Bronchial epithelial cell (primary cell): ENCODE measurements at places on chromosomes 1 and 21. TPM values are rescaled to one million over a fixed set of nuclear protein-coding genes. Genes with fewer than 3 reads are reported as not detected.
A peak's percentile ranks its signal among the peaks of the same experiment; 100 is the strongest.

The FRRS1 gene
- 23.4 and 28.3 TPM in 2 replicates for total RNA-seq

The C1orf210 gene
- total RNA-seq: 3.4 and 11.4 TPM in 2 replicates

The SLC1A7 gene
- not detected in 2 replicates for total RNA-seq

The CELA3A gene
- total RNA-seq: not detected in 2 replicates

The S100A1 gene
- total RNA-seq: not detected in 2 replicates

The NUDT4B gene
- total RNA-seq: 2.6 and 13.6 TPM in 2 replicates

The RHOC gene
- total RNA-seq: 420 and 469 TPM in 2 replicates

GRCh38 chr1:26693599-26694572 lies 1.9 kb upstream of the ARID1A start:
- no peak for DNase-seq

GRCh38 chr21:14046401-14046800 lies 164.4 kb downstream of the LIPI start:
- DNase-seq: no peak

GRCh38 chr1:183689762-183690204 lies 36.7 kb upstream of the APOBEC4 start:
- peak; percentile 17 for DNase-seq

GRCh38 chr1:41995441-41996130 lies 76.9 kb upstream of the HIVEP3 start:
- no peak for DNase-seq

DNA sequence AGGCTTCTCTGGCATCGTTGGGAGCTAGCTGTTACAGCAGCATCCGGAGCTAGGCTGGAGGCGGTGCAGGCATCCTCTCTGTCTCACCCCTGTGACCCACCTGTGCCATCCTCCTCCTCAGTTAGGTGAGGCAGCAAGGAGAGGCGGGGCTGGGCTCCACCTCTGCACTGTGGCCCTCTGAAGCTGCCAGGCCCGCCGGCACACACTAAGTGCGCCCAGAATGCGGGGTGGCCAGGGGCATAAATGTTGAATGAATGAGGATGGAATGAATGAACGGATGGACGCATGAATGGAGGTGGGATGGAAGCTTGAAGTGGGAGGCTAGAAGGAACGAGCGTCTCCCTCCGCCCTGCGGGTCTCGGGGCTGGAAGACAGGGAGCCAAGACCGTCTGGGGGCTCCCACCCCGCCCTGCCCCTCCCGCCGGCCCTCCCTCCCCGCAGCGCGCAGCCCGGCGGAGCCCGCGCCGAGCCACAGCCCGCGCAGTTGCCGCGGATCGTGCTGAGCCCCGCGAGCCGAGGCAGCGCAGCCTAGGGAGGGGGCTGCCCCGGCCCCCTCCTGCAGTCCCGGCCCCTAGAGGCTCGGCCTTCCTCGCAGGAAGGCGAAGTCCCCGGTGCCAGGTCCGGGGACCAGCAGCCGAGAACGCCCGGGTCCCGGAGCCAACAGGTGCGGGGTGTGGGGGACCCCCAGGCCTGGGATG lies at the start of gene HCRTR1:
Gene HCRTR1, plus strand, starts transcription at position 472 of the 698 bp plus-strand sequence. CDS start 1,504 bp downstream, outside the sequence.
- DNase-seq: no peak

GRCh38 chr1:56686169-56686568 lies 41.1 kb downstream of the PRKAA2 start:
- DNase-seq: peak; percentile 41

- DNase-seq: no peak
Observed at GRCh38 chr1:18204575-18204974, 97.0 kb downstream of the IGSF21 start.

- peak; percentile 76 for DNase-seq
Observed at GRCh38 chr1:159892944-159893343, 7.0 kb downstream of the CFAP45 start.

GRCh38 chr1:179089827-179090482 lies 8.1 kb downstream of the TOR3A start:
- DNase-seq: no peak

DNA sequence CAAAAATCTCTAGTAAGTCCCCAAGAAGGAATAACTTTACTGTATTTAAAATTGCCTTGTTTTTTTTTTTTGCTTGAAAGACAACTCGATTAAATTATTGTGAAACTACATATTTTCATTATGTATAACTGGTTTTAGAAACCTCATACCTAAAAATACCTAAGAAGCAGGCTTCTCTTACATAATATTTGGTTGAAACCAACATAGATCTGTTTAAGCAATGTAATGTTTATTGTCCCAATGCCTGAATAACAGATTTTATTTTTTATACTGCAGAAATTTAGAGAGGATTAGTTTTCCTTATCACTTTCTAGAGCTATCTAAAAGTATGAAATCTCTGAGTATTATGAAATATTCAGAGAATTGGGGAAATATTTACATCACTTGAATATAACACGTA lies 78.5 kb upstream of the CHRM3 start:
- DNase-seq: no peak

DNA sequence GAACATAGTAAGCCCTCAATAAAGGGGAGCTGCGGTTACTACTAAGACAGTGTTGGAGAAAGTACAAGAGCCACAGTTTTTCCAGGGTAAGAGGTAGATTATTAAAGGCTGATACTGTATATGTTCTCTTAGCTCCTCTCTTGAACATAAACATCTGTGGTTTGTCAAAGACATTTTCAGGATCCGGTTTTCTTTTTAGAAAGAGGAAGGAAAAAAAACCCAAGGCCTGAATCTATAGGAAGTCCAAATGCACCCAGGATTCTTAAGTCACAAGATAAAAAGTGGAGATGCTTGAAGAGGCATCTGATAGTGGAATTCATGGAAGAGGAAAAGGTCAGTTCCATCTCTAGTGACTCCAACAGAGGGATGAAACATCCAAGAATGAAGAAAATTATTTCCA lies 24.6 kb upstream of the SLC45A3 start:
- no peak for DNase-seq

DNA sequence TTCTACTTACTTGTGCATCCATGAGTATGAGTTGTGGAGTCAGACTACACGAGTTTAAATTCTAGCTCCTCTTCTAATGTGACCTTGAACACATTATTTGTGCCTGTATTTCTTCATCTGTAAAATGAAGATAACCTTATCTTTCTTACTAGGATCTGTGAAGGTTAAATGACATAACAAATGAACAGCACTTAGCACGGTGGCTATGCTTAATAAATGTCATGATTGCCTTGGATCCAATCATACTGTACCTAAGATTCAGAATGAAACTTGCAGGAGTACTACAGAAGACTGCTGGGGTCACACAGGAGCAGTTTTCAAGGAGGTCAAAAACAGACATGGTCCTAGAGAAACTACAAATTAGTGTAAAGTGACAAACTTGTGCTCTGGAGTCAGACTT lies 22.2 kb upstream of the ALG14 start:
- no peak for DNase-seq

GRCh38 chr1:153963850-153964331 lies 554 bp upstream of the SLC39A1 start:
- peak; percentile 74 for DNase-seq

DNA sequence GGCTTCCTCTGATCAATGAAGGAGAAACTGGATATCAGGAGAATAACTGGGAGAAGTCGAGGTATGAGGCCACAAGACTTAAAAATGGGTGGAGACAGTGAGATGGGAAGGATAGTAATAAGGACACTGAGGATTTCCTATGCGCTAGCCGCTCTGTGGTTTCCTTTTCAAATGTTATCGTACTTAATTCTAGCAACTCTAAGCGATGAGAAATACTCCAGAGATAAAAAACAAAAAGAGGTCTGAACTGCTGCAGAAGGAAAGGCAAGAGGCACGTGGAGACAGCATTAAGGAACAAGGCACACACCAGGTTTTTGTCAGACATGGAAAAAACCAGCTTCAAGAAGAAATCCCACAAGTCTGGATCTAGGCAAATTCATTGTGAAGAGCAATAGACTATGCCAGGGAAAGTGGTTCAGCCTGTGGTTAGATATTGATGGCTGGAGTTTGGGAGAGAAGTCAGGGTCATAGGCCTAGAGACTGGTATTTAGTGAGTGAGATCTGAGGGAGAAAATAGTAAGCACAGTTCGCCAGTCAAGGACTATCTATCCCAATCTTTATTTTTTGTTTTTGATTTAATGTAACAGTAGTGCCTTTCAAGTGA lies 5.3 kb downstream of the CLCA2 start:
- DNase-seq: peak; percentile 4

DNA sequence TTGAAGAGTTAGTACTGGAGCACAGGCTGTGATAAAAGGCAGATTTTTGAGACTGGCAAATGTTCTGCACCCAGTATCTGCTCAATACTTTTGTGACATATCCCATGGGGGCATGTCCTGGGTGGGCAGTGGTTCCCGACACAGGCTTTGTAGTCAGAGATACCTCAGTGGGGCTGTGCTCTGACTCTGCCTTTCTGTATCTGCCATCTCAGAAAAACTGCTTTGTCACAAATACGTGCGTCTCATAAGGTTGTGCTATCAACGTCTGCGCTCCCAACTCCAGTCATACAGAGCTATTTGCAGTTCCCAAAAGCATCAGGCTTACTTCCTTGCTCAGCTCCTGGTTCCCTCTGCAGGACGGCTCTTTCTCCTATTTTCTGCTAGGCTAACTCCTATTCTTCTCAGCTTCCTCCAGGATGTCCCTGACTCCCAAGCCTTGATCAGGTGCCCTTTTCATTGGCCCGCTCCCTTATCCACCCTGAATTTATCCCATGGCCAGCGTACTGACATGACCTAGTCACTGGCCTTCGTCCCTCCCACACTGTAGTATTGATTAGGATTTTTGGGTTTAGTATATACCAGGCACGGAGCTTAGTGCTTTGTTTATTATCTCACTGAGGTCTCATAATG lies 12.1 kb upstream of the RAB29 start:
- no peak for DNase-seq

DNA sequence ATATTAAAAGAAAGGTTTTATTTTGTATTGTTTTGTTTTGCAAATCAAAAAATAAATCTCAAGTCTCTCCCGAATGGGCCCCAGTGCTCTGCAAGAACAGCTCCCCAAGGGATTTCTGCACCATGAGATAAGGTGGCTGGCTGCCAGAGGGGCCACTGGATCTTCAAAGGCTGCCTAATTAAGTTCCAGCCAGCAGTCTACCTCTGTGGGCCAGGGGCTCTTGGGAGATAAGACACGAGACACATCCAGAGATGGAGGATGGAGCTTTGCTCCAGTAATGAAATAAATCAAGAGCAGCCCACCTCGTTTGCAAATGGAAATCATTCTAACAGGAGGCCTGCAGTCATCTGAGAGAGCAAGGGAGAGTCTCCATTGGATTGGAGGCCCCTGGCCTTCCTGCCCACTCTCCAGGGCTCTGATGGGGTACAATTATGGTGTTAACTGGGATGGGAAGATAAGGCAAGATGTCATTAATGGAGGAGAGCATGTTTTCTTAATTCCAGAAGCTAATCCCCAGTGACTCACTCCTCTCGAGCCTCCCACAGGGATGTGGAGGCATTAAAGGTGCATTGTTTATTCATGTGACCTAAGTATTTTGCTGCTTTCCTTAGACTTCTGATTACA lies 155.2 kb upstream of the KAZN start:
- DNase-seq: no peak

GRCh38 chr1:56068908-56069307 lies 510.5 kb downstream of the PLPP3 start:
- DNase-seq: peak; percentile 75

DNA sequence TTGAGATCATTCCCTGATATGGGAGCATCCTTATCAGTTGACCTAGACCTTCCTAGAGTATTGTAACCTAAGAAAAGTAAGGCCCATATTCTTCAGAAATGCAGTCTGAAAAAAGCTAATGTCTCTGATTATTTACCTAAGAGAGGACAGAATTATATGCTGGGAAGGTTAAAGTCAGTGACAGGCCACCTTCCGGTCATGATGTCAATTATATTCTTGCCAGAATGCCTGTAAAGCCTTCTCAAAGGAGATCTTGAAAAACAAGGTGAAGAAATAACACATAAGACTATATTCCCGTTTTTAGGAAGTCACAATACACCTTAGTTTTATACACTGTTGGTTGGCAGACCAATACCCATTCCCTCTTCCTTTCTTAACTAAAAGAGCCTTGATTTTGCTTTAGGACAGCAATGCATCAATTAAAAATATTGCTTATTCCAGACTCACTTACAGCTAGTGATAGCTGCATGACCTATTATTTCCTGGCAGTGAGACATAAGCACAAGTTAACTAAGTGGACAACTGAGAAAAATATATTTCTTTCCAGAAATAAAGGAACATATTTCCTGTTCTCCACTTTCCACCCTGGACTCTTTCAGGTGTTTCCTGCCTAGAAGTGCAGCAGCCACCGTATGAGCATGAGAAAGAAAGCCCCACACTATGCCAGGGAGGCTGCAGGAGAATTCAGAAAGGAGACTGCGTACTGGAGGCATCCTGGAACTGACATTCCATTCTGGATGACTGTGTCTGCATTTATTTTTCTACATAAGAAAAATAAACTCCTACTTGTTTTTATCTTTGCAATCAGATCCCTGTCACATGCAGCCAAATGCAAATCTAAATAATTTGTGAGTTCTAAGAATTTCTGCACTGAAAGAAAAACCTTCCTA lies 332.9 kb upstream of the PTBP2 start:
- no peak for DNase-seq

DNA sequence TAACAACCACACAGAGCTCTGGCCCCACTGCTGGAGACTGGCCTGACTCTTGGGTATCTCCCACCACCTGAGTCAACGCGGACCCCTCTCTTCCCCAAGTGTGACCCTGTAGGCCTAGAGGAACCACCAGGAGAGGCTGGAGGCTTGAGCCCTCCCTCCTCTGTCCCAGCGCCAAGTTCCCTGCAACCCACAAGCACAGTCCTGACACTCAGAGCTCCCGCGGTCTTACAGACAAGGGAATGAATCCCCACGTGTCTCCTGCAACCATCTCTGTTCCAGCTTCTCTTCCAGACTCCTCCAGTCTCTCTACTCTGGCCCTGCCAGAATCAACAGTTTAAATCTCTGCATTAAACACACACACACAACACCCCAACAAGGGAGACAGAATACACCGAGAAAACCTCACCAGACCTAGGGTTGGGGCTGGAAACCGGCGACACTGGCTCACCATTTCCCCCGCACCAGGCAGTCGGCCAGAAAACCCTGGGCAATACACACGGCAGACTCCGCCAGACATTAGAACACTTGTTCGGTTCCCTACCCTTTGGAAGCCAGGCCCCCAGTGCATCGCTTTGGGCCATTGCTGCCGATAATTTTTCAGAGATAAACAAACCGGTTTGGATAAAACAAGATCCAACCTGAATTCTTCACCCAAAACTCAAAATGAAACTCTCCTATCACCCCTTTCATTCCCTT lies 21.7 kb downstream of the CASZ1 start:
- no peak for DNase-seq

GRCh38 chr1:173249349-173249748 lies 42.2 kb upstream of the TNFSF4 start:
- peak; percentile 47 for DNase-seq

GRCh38 chr1:6761196-6761737 lies 24.0 kb upstream of the CAMTA1 start:
- no peak for DNase-seq

DNA sequence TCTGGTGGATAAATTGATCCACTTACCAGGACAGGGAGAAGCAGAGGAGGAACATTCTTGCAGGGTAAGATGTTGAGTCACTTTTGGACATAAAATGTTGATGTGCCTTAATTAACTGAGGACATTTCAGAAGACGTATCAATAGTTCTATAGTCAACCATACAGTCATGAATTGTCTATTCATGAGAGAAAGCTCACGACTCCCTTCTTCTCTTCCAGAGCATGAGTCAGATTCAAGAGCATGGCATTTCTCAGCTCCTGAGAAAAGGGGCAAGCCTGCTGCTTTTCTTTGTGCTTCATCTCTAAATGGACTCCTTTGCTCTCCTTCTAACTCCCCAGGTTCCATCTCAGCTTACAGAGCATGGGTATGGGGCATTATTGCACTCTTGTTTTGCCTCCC lies 55.7 kb downstream of the ADGRL4 start:
- DNase-seq: no peak

- DNase-seq: no peak
Observed at GRCh38 chr1:203407296-203407695, 56.4 kb upstream of the FMOD start.

- DNase-seq: no peak
Observed at GRCh38 chr1:71899881-71900280, 382.5 kb downstream of the NEGR1 start.
